ENCODE measurements at places on chromosomes 3 and 15. TPM values are rescaled to one million over a fixed set of nuclear protein-coding genes. Genes with fewer than 3 reads are reported as not detected.
A peak's percentile ranks its signal among the peaks of the same experiment; 100 is the strongest.

TRANK1 gene
- polyA plus RNA-seq: 33.2 TPM

GRCh38 chr3:89932882-89933281 lies 825.5 kb downstream of the EPHA3 start:
- no peak for DNase-seq

GRCh38 chr15:40290918-40291574 lies 8.2 kb upstream of the ANKRD63 start:
- no peak for DNase-seq

CHST13 gene
- polyA plus RNA-seq: not detected

DNA sequence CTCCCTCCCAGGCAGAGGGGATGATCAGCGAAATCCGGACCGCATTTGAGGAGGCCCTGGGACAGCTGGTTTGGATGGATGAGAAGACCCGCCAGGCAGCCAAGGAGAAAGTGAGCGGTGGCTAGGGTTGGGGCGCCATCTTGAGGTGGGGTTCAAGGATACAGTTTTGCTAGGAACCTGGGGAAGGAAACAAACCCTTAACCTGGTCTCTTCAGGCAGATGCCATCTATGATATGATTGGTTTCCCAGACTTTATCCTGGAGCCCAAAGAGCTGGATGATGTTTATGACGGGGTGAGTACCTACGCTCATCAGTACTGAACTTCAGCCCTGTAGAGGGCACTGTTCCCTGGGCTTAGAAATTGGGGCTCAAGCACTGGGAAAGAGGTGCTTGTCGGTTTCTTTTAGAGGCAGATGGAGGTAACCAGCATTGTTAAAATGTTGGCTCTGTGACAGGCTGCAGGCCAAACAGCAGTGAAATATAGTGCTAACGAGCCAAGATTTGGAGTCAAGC lies 9.6 kb upstream of the PSMD2 start:
- peak; percentile 21 for DNase-seq

- no peak for DNase-seq
Observed at GRCh38 chr3:159899166-159899565, 89.5 kb upstream of the IL12A start.

DLL4 gene
- polyA plus RNA-seq: not detected

WNT5A gene
- not detected for polyA plus RNA-seq

DNA sequence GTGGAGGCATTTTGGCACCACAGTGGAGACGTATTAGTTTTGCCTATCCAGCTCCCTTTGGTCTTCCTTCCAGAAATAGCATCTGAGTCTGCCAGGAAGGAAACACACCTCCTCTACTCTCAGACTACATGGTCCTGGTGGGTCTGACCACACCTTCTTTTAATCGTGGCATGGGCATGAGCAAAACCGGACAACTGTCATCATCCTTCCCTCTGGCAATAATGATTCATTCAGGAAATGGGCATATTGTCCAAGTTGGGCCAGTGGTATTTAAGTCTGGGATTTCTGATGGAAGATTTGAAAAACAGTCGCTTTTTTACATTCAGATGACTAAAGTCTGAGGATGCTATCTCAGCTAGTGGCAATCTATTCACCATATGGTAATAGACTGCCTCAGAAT lies 601.0 kb upstream of the ADAMTS9 start:
- no peak for DNase-seq

DNA sequence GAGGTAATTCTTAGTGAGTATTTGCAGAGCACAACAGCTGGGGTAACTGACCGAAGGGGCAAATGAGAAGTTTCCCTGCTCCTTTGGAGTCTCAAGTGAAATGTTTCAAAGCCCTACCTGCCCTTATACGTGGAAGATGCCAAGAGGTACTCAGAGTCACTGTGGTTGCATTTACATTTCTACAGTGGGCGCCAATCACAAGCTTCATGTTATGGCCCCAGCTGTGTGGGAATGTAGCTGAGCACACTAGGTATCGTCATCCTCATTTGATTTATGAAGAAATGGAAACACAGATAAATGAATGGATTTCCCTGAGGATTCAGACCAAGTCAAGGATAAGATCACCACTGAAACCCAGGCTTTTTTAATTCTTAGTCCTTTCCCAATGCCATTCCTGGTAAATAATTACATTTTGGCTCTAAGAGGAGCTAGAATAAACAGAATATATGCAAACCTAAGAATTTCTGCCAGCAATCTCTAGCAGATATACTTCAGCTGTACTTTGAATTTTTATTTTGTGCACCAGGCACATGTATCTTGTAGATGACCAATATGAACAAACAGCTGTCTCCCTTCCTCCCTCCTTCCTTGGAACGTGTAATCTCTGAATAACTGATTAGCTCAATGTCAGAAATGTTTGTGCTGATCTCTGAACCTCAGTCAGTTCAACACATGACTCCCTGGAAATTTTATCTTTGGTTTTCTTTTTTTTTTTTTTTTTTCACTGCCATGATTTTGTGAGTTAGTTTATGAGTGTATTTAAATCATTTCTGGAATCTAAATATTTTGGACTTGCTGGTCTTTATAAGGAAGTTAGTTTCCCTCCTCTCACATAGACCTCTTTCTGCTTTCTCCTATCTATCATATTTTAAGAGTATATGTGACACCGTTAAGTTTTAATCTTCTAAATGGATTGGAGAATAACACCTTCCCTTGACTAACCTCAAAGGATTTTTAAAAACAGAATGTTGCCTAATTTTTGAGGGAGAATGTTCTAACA lies 69.2 kb downstream of the MAP2K5 start:
- DNase-seq: no peak

- DNase-seq: no peak
Observed at GRCh38 chr3:150825916-150826377, 63.0 kb upstream of the SIAH2 start.

DNA sequence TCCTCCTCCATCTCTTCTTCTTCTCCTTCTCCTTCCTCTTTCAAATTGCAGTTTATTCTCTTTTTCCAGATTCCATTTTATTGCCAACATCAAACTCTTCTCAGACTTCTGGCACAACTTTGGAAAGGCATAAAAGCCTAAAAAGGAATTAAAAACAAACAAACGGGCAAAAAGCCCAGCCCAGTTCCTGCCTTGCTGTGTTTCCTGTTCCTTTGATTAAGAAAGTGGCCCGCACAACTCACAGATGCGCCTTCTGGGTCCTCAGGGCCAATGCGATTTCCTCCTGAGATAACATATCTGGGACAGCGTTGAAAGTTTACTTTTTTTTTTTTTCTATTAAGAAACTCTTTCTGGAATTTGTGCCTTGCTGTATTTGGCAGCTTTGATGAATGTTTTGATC lies 158.7 kb upstream of the UBE3A start:
- no peak for DNase-seq

FETUB gene
- not detected for polyA plus RNA-seq

DNA sequence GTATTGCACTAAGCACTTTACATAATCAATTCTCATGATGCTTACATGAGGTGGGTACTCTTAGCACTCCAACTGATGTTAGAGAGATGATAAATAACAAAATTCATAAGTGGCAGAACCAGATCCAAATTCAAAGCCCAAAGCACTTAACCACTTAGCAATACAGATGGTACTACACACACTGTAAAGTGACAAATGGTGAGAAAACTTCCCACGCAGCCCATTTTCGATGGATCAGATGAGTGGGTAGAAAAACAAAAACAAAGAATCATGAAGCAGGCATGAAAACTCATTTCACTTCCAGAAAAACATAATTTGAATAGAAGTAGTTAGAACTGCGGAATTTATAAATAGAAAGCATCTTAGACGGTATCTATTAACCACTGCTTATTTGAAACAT lies 66.2 kb downstream of the FRMD4B start:
- no peak for DNase-seq
